SJSA1 (cell line): ENCODE measurements at places on chromosomes 13 and 19. TPM values are rescaled to one million over a fixed set of nuclear protein-coding genes. Genes with fewer than 3 reads are reported as not detected.

GRCh38 chr13:100306434-100306999 lies 217.6 kb downstream of the PCCA start:
- no peak overlapping the region for H3K27ac ChIP-seq
- DNase-seq = no peak
- H3K27me3 ChIP-seq = no peaks in the 10 kb centered on the region
- no peak overlapping the region for H3K4me3 ChIP-seq

The SYNGR4 gene
- not detected in 2 replicates for total RNA-seq

The PSG1 gene
- 0.05 TPM in 1 of 2 replicates, not detected in the other for total RNA-seq

GRCh38 chr13:43205416-43205815 lies 182.0 kb downstream of the DNAJC15 start:
- no peaks in the 10 kb centered on the region for H3K27me3 ChIP-seq
- no peaks in the 10 kb centered on the region for H3K4me1 ChIP-seq
- no peak overlapping the region for H3K27ac ChIP-seq
- no peak overlapping the region for H3K4me3 ChIP-seq

- H3K27ac ChIP-seq = no peak overlapping the region
- no peak for DNase-seq
- H3K27me3 ChIP-seq = no peaks in the 10 kb centered on the region
- H3K4me3 ChIP-seq = no peak overlapping the region
- no peaks in the 10 kb centered on the region for H3K4me1 ChIP-seq
These were observed 263.5 kb downstream of the GPC5 start for GRCh38 chr13:91661692-91662490.
